Stimulated activated CD4-positive, alpha-beta T cell treated with anti-CD3 and anti-CD28 coated beads, Interleukin-15, amount 100 ng/mL, for 48 hours (primary cell): ENCODE measurements at places on chromosomes 7 and 10.

GRCh38 chr7:75804004-75804403 lies 9.6 kb downstream of the CCL24 start:
- DNase-seq: no peak

GRCh38 chr10:5274795-5275194 lies 78.2 kb downstream of the AKR1C4 start:
- no peak for DNase-seq

DNA sequence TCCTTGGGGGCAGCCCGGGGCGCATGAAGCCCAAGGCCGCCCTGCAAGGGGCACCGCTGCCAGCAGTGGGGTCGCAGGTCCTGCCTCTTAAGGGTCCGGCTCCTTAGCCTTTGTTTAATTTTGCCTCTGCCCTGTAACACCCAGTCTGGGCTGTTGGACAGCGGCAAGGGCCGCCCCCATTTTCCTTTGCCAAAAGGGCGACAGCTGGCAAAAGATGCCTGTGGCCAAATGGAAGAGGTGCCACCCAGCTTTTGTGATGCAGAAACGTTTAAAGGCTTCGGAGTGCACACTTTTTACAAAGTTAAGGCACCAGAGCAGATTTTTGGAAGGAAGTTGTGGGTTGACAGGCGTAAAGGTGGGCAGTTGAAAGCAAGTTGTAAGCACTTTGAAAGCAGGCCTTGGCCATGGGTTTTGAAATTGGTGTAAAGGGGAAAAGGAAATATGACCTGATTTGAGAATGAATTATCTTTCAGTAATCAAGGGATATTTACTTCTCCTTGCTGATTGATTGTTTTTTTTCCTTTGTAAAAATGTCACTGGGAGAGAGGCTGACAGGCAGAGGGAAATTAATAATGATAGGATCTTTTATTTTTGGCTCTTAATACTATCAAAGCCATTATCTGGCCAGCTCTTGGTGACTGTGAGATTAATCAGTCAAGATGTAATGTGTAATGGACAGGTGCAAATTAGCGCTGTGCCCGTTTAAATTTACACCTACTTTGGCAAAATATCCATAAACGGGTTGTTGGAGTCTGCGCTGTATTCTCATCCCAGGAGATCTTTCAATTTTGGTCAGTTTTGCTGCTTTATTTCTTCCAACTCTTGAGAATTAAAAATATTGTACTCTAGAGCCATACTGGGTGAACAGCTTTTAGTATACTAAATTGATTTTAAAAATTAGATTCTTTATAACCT lies 1.2 kb downstream of the CASD1 start:
- DNase-seq: no peak

- peak; percentile 7 for DNase-seq
These were observed 124.0 kb upstream of the PTPN20 start for GRCh38 chr10:46787321-46787615.

- no peak for DNase-seq
These were observed 1011.3 kb downstream of the XPNPEP1 start for GRCh38 chr10:108911814-108912541.

- DNase-seq: no peak
These were observed 21.5 kb downstream of the SH3PXD2A start for GRCh38 chr10:103833731-103834365.

GRCh38 chr7:148014541-148014940 lies 576.0 kb upstream of the C7orf33 start:
- no peak for DNase-seq
